ENCODE measurements at places on chromosomes 16 and 17.

DNA sequence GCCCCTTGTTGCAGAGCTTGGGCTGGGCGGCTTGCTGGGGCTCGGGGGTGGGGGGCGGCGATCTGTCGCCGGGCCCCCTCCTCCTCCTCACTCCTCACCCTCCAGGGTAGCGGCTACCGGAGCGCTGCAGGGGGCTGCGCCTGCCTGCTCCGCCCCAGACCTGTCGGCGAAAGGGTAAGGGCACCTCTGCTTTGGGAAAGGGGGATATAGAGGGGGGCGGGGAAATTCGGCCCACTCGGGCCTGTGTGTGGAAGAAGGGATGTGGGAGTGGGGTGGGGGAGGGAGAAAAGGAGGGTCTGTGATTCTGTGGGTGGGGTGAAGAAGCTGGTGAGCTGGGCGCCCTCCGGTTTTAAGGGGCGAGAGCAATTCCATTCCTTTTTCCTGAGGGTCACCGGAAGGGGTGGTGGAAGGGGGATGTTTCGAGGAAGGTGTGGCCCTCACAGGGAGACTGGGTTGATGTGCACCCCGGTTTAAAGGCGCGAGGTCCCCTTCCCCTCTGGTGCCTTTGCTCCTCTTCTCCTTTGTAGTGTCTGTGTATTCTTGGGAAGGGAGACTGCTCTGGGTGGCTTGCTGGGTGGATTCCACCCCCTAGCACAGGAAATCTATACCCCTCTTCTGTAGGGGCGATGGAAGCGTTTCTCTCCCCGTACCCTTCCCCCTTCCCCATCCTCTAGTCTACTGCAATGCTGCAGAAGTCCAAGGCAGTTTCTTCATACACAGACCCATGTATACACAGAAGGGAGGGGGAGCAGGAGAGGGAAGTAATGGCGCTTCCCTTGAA lies 878 bp downstream of the TAOK1 start:
- peak; percentile 57 for DNase-seq

- DNase-seq, result no peak
Measured at GRCh38 chr17:13993106-13993505, 76.2 kb upstream of the COX10 start.

DNA sequence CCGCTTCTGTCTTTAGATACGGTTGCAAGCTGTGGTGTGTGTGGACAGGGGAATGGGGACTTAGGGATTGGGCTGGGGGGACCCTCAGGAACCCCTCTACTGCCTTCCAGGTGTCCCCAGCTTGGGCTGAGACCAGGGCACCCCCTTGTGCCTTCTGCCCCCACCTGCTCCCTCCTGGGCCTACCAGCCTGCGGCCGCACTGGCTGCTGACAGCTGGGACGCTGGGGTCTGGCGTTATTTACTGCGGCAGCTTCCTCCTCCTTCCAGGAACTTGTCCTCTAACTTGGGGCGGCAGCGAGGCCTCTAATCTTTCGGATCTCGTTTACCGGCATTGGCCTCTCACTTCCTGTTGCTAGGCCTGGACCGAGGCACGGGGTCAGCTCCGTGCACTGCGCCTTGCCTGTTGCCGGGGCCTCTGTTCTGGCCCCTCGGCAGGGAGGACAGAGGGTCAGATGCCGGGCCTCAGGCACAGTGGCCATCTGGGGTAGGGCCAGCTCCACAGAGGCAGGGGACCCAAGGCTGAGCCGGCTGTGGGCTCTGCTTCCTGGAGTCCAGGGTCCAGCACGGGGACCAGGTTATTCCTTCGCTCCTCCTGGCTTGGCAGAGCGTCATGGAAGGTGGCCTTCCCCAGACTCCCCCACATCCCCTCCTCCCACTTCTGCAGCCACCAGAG lies 31.8 kb downstream of the TMEM235 start:
- peak; percentile 70 for DNase-seq

GRCh38 chr17:73278465-73279453 lies 17.1 kb upstream of the CPSF4L start:
- no peak for DNase-seq
